Caco-2 (cell line): ENCODE measurements at places on chromosomes 11 and 22.

DNA sequence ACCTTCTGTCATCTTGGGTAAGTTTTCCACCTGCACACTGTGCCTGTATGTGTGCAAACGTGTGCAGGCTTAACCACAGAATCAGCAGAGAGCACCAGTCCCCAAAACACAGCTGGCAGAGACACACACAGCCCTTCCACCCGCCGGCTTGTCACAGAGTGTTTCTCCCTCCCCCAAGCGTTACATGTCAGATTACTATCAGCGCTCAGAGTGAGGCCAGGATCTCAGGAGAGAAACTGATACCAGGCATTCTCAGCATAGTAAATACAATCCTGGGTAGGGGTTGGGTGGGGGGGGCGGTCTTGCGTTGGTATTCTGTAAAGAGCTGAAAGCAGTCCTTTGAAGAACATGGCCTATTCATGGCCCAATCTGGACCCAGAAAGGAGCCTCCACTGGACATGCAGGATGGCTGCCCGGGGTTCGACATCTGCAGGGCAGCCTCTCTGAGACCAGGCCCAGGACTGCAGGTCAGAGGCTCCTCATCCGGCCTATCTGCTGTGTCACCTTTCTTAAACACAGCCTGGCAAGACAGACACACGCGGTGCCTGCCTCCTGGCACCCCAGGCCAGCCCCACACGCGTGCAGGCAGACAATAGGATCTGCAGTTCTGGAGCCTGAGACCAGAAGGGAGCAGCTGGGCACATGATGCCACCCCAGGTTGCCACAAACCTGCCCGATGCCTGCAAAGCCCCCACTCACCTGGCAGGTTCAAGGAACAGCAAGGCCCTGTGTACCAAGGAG lies 1.7 kb downstream of the OSBPL5 start:
- no peak for DNase-seq

DNA sequence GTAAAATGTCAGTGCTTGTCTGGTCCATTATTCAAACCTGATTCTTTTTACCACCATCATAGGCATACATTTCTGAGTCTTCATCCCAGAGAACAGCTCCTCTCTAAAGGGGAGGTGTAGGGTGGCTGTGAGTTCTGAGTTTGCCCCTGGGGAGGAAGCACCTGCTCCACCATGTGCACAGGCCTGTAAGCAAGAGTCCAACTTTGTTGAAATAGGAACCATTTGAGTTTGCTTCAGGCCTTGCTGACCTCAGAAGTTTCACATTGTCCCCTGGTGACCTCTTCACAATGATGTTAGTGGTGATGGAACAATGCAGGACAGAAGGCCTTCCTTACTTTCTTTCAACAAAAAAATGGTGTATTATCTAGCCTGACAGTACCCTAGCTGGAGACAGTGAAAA lies 54.6 kb upstream of the TOP3B start:
- DNase-seq: no peak

- DNase-seq: no peak
Observed at GRCh38 chr11:111179184-111179910, 66.2 kb upstream of the POU2AF2 start.

DNA sequence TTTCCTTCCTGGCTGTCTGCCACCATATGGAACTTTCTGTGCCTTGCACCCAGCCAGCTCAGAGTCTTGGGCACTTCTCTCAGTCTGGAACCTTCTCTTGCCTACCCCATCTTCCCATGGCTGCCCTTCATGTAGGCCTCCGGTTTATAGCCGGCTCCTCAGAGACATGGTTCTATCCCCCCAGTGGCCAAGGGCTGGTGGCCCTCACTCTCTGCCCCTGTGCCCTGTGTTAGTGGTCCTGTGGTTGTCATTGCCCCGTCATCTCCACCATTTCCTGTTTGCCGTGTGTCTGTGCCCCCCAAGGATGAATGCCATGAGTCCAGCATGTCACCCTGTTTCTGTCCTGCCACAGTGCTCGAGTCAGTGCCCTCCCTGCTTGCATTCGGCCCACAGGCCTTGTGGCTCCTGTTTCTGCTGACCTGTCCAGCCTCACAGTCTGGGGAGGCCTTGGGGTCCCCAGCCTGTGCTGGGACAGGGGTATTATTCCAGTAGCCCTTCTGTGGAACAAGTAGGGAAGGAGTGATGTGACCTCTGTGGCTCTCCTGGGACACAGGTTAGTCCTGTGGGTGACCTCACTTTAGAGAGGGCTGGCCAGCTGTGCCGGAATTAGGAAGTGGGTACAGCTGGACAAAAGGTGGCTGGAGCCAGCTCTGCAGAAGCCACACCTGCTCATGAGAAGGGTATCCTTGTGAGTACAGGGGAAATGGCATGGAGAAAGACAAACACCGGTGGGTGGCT lies 30.7 kb downstream of the ST3GAL4 start:
- no peak for DNase-seq

DNA sequence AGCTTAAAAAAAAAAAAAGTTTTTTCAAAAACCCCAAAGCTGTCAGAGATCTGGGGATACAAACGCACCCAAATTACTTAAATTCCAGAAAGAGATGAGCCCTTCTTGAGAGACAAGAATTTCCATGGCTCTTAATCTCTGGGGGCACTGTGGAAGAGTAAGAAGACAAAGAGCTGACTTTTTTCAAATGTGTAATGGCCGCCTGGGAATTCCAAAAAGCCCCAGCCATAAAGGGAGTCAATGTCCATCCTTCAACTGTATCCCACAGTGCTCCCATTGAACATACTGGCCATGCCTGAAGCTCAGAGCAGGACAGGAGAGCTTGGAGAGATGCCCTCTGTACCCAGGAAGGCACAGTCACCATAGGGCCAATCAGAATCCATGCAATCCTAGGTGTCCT lies 37.4 kb upstream of the ASPHD2 start:
- DNase-seq: no peak

DNA sequence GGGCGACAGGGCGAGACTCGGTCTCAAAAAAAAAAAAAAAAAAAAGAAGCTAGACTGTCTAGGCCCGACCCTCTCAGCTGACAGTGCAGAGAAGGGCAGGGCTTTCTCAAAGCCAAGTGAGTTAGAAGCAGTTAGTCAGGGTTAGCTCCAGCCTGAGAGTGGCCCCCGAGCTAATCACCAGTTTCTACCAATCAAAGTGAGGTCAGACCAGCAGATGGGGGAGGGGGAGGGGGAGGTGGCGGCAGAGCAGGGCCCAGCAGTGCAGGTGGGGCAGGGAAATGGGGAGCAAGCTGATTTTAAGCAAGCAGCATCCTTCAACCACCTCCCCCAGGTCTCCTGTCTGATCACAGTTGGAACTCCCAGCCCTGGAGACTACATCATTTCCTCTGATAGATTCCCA lies 55.3 kb upstream of the PRR5 start:
- no peak for DNase-seq

DNA sequence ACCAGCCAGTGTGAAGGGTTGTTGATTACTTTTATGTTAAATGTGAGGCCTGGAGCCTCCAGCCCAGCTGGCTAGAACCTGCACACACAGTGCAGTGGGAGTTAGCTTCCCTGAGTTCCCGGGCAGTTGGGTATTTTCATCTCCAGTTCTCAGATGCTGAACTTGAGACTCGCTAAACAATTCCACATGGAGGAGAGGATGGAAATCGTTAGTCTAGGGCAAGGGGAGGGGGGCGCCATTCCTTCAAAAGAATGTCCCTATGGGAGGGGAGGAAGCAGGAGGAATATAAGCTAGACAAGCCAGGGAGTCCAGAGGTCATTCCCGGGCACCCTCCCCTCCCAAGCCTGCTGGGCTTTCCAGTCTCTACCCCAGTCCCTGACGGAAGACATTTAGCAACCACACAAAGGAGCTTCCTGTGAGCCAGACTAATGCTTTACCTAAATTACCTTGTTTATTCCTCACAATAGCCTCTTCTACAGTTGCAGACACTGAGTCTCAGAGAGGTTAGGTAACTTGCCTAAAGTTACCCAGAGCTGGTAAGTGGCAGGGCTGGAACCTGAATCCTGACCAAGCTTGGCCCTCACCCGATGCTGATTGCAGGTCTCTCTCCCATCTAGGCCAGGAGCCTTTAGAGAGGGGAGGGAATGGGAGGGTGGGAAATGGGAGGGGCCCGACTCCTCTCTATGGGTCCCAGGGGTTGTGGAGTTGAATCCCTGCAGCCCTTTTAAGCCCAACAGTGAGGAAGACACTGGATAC lies 1.9 kb upstream of the TSKU start:
- DNase-seq: peak; percentile 72

GRCh38 chr22:29309332-29310064 lies 3.0 kb downstream of the GAS2L1 start:
- peak; percentile 42 for DNase-seq

DNA sequence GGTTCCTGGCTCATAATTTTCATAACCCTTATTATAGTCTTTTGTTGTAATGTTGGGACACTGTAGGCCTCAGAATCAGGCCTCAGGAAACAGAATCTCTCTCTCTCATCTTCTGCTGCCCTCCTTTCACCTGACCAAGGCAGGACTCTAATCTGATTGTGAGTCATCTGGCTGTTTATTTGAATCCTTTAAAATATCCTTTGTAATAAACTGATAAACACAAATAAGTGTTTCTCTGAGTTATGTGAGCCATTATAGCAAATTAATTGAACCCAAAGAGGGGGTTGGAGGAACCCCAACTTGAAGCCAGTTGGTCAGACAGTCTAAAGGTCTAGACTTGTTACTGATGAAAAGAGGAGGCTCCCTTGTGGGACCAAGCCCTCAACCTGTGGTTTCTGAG lies 30.6 kb downstream of the ACER3 start:
- no peak for DNase-seq

DNA sequence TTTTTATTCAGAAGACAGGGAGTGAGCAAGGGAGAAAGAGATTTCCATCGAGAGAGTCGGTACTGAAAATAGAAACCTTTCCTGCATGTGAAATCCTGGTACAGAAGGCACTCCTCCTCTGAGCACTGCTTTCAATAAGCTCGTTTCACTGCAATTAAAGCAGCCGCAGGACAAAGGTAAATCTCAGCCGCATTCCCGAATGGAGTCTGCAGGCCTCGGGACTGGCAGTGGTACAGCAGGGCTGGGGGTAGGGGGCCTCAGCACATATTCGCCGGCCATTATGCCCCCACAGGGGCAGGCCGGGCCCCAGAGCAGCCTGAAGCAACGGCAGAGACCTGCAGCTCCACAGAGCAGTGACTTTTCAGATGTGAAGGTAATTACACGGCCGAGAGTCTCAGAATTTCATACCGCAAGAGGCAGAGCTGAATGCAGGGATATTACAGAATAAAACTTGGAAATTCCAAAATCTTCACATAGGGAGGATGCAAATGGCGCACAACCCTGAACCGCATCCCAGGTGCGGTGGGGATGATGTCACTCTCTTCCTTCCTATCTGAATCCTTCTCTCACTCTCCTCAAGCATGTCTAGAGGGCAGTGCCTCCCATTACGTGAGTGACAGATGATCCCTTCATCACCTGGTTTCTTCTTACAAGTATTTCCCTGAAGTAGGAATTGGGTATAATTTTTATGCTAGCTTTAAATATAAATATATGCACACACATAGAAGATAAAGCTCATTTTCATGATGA lies 622.1 kb downstream of the OPCML start:
- DNase-seq: no peak

- peak; percentile 40 for DNase-seq
Observed at GRCh38 chr22:40898850-40899357, 37.0 kb upstream of the DNAJB7 start.
